ENCODE measurements at places on chromosomes 2 and 18.

- DNase-seq, result no peak
These were observed 11.5 kb upstream of the PARD3B start for GRCh38 chr2:204533629-204534370.

DNA sequence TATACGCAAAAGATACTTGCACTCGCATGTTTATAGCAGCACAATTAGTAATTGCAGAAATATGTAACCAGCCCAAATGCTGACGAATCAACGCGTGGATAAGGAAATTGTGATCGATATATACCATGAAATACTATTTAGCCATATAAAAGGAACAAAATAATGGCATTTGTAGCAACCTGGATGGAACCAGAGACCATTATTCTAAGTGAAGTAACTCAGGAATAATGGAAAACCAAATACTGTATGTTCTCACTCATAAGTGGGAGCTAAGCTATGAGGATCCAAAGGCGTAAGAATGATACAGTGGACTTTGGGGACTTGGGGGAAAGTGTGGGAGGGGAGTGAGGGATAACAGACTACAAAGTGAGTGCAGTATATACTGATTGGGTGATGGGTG is 1008.0 kb upstream of the CRIM1 start:
- no peak for DNase-seq

DNA sequence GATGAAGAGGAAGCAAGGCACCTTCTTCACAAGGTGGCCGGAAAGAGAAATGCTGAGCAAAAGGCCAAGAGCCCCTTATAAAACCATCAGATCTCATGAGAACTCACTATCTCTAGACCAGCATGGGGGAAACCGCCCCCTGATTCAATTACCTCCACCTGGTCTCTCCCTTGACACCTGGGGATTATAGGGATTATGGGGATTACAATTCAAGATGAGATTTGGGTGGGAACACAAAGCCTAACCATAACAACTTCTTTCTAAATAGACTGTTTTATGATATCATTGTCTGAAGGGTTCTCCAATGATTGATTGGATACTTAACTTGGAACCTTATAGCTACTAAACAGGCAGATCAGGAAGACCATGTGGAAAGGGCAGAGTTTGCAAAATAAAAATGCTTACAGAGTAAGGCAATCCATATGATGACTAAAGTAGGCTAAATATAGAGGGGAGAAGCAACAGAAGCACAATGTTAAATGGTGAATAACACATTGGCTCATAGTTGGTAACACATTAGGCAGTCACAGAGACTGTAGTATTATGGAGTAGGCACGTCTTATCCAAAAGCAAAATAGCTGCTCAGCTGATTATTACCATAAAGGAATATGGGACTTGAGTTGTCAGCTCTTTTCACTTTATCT is 179.0 kb downstream of the BARD1 start:
- no peak for DNase-seq

DNA sequence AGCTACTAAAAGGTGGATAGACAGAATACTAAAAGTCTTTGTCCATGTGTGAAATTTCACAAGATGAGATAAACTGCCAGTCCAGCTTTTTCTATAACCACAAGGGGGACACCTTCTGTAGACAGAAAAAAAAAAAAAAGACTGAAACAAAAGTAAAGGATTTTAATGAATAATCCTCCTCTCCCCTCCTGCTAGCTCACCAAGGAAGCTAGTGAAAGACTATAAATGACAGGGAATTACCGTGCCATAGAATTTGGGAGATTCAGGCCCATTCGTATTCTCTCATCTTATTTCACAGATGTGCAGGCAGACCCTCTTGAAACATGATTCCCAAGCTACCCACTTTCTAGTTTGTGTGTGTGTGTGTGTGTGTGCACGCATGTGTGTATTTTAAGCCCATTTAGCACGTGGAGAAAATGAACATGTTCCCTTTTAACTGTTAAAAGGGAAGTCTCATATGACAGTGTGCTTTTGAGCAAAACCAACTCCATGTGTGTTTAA is 36.3 kb upstream of the SLC8A1 start:
- no peak for DNase-seq

- DNase-seq, result peak; percentile 1
These were observed 42.1 kb downstream of the FARSB start for GRCh38 chr2:222613715-222614331.

DNA sequence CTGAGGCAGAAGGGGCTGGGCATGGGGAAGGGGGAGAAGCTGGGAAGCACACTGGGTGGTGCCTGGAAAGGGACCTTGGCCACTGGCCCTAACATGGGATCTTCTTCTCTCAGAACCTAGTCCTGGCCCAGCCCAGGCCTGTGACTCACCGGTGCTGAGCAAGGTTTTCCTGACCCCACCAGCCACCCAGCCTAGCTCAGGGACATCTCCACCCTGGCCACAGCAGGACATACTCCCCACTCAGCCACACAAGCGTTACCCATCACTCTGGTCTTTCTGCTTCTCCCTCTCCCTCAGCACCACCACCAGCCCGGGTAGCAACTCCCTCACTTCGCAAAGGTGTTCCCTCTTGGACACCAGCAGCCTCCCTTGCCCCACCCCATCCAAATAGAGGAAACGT is 22.8 kb downstream of the TNS1 start:
- DNase-seq, result no peak

DNA sequence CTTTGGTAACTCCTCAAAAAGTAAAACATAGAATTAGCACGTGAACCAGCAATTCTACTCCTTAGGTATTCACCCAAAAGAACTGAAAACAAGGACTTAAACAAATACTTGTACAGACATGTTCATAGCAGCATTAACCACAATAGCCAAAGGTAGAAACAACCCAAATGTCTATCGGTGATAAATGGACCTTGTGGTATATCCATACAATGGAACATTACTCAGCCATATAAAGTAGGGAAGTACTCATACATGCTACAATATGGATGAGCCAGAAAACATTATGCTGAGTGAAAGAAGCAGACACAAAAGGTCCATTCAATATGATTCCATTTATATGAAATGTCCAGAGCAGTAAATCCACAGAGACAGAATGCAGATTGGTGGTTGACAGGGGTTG is 182.8 kb downstream of the DNER start:
- DNase-seq, result no peak

- no peak for DNase-seq
These were observed 4.1 kb upstream of the GAREM2 start for GRCh38 chr2:26168785-26169184.

DNA sequence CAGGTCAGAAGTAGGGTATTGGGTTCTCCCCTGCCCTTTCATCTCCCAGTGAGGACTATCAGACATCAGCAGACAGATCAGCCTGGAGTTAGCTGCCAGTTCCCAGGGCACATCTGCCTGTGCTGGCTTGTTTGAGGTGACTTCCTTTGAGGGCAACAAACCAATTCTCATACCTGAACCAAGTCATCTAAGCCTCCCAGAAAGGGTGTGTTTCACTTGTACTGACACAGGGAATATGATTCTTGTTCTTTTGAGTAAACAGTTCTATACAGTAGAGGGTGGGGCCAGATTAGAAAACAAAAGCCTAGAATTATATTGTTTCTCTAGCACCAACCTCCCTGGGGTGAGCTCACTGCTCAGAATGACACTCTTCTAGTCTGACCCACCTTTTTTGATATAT is 591.9 kb downstream of the SLC4A3 start:
- DNase-seq, result no peak

DNA sequence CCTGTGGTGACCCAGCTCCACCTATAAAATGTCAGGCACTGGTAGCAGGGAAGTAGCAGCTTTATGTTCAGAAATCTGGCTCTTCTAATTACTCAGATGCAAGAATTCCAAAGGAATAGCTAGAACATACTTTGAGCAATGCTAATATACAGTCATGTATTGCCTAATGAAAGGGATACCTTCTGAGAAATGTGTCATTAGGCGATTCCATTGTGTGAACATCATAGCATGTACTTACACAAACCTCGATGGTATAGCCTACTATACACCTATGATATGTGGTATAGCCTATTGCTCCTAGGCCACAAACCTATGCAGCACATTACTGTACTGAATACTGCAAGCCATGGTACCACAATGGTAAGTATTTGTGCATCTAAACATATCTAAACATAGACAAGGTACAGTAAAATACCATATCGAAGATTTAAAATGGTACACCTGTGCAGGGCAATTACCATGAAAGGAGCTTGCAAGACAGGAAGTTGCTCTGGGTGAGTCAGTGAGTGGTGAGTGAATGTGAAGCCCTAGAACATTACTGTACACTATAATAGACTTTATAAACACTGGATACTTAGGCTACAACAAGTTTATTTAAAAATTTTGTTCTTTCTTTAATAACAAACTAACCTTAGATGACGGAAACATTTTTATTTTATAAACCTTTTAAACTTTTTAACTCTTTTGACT is 50.3 kb upstream of the ETAA1 start:
- DNase-seq, result no peak

- DNase-seq, result no peak
These were observed 57.8 kb upstream of the MAP3K20 start for GRCh38 chr2:173017646-173018420.

DNA sequence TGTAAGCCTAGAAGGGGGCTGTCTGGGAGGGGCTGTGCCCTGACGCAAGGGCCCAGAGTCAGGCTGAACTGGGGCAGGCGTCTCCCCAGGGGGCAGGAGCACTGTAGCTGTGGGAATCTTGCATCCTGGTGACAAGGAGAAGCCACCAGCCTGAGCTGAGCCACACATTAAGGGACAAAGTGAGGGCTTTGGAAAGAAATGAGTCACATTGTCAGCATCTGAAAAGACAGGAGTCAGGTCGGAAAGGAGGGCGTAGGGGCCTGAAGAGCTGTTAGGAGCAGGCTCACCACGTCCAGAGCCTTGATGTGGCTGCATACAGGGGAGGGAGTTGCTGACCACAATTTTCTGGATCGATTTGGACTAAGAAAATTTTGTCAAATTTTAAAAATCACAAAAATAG is 298.6 kb downstream of the CYP26B1 start:
- no peak for DNase-seq

DNA sequence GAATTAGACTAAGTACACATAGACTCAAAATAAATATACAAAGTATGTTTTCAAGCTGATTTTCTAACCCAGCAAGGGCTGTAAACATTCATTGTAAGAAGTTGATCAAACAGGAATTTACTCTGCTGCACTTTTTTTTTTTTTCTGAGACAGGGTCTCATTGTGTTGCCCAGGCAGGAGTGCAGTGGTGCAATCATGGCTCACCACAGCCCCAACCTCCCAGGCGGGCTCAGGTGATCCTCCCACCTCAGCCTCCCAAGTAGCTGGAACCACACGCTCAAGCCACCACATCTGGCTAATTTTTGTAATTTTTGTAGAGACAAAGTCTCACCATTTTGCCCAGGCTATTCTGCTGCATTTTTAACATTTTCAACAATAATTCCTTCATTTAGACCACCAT is 8.3 kb upstream of the CFLAR start:
- no peak for DNase-seq

GRCh38 chr18:38322206-38322605 is 756.6 kb upstream of the CELF4 start:
- no peak for DNase-seq

DNA sequence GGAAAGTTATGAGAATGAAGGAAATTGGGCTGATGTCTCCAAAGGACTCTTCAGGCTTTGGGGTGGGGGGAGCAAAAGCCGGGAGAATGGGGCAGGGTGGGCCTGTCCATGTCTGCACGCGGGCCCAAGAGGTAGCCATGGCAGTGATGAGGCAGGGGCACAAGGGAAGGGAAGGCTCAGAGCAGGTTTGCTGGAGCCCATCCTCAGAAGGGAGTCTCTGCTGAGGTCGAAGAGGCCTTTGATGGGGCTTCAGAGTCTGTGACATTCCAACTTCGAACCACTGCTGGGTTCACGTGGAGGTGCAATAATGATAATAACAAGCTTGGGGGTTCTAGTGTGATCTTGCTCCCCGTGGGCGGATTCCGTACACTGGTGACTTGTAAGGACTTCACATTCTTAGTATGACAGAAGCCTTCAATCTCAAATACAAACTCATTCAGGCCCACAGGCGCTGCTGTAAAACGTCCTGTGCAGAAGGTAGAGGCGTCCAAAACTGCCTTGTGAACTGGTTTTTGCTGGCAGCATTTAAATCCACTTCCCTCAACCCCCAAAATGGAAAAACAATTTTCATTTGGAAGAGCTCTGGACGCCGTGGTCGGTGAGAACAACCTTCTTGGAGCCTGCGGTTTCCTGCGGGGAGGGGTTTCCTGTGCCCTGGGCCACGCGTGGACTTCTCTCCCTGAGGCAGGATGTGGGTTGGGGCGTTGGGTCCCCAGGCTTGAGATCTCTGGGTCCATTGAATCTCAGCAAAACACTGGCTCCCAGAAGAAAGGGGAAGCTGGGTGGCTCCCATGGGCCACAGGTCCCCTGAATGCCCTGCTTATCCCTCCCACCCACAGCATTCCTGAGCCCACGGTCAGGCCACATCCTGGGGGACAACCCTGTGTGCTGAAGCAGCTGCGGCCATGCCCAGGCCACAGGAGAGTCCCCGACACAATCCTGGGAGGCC is 151.0 kb downstream of the TPO start:
- no peak for DNase-seq

GRCh38 chr2:136468799-136469369 is 296.5 kb upstream of the THSD7B start:
- DNase-seq, result no peak

GRCh38 chr2:763766-764525 is 86.7 kb upstream of the TMEM18 start:
- DNase-seq, result no peak

GRCh38 chr18:40949114-40949950 is 1005.7 kb upstream of the PIK3C3 start:
- no peak for DNase-seq

DNA sequence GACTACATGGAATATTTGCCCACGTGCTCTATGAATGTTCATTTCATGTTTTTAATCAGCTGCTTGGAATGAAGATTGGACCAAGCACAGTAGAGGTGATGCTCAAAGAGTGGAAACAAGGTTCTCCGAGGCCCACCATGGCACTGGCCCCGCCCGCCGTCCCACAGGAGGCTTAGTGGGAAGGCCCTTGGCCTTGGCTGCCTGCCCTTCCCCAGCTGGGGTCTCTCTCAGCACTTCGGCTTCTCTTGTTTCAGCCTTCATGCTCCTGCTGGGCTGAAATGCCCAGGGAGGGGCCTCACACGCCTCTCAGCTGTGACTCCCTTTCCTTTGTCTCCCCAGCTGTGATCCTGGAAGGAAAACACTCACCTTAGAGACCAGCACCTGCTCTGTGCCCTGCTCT is 833.2 kb downstream of the GALR1 start:
- no peak for DNase-seq

DNA sequence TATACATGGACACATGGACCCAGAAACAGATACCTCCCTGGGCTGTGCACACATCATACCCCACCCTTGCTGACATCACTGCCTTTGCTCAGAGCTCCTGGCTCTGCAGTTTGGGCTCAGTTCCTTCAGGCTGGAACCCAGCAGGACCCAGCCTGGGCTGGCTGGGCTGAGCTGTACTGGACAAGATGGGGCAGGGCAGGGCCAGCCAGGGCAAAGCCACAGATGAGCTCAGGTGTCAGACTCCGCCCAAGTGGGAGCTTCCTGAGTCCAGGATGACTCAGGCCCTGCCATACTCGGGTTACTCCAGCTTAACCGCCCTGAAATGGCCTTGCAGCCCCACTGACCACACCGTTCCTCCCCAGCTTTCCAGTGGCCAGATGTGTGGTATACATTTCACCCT is 284.9 kb downstream of the OSR1 start:
- DNase-seq, result no peak

All from pulmonary artery endothelial cell (primary cell).